ENCODE measurements at places on chromosomes 7 and 10.
A peak's percentile ranks its signal among the peaks of the same experiment; 100 is the strongest.

- DNase-seq, result no peak
These were observed 29.0 kb upstream of the ADAM12 start for GRCh38 chr10:126417220-126417825.

- DNase-seq, result no peak
These were observed 819 bp downstream of the TMED4 start for GRCh38 chr7:44580945-44581878.

GRCh38 chr7:31420948-31421347 lies 80.4 kb upstream of the NEUROD6 start:
- DNase-seq, result no peak

DNA sequence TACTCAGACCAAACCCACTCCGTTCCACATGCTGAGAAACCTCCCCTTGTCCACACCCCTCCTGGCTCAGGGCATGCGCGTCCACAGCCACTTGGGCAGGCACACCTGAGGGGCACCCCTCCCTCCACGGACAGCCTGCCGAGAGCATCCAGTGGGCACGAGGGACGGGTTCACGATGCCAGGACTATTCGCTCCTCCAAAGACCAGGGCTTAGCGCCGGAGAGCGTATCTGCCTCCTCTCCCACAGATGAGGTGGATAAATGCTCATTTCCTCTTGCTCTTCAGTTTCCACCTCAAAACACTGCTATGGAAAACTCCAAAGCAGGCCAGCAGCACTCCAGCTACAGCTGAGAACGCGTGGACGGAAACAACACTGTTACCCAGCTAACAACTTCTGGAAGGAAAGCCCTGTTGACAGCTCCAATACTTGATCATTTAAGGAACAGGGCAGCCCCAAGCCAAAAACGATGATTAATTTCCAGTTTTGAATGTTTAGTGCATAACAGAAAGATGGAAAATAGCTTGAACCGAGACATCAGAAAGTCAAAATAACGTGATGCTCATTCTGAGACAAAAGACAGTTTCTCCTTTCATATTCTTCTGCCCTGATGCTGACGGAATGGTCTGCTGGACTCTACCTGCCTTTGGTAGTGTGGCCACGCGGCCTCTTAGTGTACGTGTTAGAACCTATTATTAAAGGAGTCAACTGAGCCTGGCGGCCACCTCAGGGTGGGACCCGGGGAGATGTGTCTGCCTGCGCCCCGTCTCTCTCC lies 204.7 kb downstream of the DNAJB6 start:
- no peak for DNase-seq

- no peak for DNase-seq
These were observed 32.8 kb downstream of the SLC35G1 start for GRCh38 chr10:93926613-93927012.

GRCh38 chr7:159192725-159193453 lies 48.2 kb upstream of the VIPR2 start:
- DNase-seq, result no peak

DNA sequence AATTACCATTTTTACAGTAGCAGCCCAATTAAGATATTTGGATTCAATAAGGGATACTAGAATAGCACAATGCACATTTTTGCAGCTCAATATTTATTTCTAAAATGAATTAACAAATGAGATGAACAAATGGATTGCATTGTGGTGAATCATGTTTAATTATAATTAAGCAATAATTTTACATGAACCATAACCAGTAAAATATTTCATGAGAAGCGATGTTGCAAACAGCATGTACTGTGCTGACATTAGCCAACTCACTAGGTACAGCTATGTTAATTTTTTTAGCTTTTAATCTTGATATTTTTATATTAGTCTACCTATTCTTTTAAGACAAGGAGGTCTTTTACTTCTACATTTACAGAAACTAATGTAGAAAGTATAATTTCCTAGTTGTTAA lies 399.1 kb upstream of the AKR1E2 start:
- no peak for DNase-seq

DNA sequence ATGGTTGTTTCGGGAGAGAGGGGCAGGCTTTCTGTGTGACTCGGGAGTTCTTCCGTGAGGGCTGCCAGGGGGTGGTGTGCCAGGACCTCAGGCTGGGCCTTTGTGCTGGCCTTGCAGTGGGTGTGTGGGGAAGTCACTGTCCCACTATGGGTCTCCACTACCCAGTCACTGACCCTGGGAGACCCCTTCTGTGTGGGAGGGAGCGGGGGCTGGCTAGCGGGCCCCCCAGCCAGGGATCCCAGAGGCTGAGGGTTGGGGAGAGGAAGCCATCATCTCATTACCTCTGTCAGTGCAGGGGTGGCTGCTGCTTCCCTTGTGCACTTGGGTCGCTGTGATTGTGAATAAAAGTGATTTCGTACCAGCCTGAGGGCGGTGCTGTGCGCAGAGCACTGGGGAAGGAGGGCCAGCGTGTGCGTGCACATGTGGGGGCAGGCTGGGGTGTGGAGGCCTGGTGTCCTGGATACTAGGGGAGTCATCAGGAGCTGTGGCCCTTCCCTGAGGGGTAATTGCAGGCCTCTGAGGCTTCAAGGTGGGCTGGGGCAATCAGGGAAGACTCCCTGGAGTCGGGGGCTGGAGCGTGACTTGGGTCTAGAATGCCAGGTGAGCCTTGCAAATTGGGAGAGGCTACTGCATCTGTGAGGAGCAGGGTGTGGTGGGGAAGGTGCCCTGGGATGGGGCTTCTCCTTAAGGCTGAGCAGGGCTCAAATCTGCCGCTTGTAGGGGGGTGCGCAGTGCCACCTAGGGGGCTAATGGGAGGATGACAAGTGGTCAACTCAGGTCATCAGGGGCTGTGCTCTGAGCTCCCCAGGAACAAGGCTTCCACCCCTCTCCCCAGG lies 98.9 kb downstream of the NEURL1 start:
- no peak for DNase-seq

DNA sequence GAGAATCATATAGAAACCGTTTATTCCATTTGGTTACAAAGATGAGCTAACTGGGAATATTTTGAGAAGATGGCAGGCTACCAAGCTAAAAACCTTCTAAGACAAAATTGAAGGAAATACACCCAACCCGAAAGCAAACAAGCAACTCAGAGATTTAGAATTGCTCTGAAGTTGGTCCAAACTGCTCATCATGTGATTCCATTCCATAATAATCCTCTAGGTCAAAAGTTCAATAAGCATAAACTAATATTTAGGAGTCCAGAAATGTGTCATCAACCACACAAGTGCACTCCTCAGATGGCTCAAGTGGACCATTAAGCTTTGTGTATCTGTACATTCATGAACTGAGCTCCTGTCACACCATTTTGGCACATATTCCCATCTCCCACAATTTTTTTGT lies 28.7 kb downstream of the DGKI start:
- no peak for DNase-seq

- DNase-seq, result no peak
These were observed 13.4 kb upstream of the OR2A5 start for GRCh38 chr7:144035385-144035784.

- peak; percentile 82 for DNase-seq
These were observed 33.7 kb downstream of the ZMIZ1 start for GRCh38 chr10:79102498-79102874.

DNA sequence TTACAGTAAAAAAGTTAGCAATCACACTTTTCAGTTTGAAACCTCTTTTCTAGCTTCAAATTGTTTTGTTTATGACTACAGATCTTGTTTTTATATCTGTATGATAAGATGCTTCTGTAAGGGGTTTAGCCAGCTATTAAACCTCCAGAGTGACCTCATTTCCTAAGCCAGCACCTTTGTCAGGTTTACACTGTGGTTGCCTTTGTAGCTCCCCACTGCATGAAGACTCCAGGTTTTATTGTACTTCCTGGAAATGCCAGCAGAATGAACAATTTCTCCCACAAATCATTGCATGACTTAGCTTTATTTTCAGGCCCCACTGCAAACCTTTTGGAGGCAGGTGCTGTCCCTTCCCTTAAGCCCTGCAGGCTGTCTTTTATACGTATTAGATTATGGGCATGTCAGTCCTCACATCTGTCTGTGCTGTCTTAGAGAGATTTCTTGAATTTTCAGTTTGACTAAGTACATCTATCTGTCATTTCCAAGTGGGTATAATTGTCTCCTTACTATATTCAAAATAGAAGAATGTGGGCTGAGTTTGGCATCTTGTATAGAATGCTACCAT lies 8.2 kb upstream of the AGR3 start:
- DNase-seq, result no peak

DNA sequence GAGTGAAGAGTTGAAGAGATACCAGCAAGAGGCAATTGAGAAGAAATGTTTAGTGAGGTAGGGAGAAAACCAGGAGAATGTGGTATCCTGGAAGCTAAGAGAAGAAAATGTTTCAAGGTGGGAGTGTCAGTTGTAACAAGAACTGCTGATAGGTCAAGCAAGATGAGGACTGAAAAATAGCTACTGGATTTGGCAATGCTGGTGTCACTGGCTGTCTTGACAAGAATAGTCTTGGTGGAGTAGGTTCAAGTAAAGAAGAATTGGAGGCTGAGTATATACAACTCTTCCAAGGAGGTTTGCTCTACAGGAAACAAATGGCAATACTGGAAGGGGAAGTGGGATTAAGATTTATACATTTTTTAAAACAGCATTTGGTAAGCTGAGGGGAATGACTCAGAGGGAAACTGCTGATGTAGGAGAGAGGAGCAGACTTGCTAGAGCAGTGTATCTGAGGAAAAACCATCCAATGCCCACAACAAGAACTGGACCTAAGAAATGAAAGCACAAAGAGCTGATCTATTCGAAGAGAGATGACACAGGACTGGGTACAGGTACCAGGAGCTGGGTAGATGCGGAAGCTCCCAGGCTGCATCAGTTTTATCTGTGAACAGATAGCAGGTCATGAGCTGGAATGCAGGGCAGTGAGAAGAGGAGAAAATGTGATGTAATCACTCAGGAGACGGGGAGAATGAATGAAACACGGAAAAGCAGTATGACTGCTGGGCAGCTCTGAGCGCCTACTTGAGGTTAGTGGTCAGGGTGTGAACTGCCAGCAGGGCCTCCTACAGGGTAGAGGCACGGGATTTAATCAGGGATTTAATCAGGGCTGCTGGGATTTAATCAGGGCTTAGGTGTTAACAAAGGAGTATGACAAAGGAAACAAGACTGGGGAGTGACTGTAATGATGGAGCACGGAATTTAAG lies 34.5 kb downstream of the FAM25A start:
- DNase-seq, result no peak

- DNase-seq, result no peak
These were observed 1.6 kb downstream of the TCF7L2 start for GRCh38 chr10:112951359-112952281.

DNA sequence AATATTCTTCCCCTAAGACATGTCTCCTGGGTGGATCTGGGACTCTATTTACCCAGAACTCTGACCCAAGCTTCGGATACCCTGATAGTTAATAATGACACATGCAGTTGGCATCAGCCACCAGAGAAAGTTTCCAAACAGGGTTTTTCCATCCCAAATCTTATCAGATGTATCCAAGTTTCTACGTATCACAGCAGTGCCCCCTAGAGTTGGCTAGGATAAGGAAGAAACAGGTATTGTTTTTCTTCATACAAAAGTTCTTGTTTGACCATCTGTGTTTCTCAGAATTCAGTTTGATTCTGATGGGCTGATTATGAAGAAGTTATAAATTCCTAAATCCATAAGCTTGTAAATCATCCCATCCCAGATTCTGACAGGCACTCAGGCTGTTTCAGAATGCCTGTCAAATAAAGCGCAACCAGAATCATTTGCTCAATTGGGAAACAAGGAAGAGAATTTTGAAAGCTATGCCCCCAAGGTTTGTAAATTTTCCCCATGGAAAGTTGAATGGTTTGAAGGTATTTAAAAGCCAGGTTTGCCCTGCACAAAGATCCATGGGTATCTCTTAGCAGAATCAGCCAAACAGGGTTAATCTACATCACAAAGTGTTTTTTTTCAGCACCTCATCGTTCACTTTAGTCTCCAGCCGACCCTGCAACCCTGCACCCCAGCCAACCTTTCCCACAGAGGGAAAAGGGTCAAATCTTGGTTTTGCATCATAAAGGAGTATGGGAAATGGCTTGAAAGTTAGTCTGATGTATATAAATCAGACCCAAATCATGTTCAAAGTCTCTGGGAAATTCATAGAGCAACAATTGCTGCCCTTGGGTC lies 47.4 kb downstream of the NRAP start:
- DNase-seq, result no peak

GRCh38 chr7:11689096-11689495 lies 142.9 kb downstream of the THSD7A start:
- DNase-seq, result no peak

DNA sequence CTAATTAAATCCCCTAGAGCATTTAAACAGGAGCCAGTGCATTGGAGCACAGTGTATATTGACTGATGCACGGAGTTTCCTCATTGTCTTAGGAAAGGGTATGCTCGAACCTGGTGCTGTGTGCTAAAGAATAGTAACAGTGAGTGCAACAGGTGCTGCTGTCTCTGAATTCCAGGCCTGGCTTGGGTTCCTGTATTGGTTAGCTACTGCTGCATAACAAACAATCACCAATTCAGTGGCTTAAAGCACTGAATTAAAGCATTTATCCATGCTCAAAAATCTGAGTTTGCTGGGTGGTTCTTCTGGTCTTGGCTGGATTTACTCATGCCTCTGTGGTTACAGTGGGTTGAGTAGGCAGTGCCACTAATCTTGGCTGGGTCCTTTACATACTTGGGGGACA lies 1.8 kb upstream of the PNLIPRP1 start:
- DNase-seq, result no peak

DNA sequence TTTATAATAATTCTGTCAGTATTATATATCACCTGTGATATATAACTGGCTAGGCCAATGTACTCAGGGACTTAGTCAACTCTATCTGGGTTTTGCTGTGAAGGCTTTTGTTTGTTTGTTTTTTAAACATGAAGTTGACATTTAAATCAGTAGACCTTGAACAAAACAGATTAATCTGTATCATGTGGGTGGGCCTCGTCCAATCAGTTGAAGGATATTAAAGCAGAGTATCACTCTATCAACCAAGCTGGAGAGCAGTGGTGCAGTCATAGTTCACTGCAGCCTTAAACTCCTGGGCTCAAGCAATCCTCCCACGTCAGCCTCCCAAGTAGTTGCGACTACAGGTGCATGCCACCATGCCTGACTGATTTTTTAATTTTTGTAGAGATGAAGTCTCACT lies 870.2 kb downstream of the TYW1 start:
- no peak for DNase-seq

- no peak for DNase-seq
These were observed 30.4 kb downstream of the MYPN start for GRCh38 chr10:68139448-68140272.

- peak; percentile 0 for DNase-seq
These were observed 149.7 kb downstream of the LRRTM3 start for GRCh38 chr10:67075491-67075971.

GRCh38 chr7:17600340-17600752 lies 301.9 kb downstream of the AHR start:
- DNase-seq, result no peak

- DNase-seq, result no peak
These were observed 119.5 kb downstream of the APBB1IP start for GRCh38 chr10:26557641-26558014.

GRCh38 chr10:28111712-28112111 lies 112.8 kb upstream of the ODAD2 start:
- no peak for DNase-seq

DNA sequence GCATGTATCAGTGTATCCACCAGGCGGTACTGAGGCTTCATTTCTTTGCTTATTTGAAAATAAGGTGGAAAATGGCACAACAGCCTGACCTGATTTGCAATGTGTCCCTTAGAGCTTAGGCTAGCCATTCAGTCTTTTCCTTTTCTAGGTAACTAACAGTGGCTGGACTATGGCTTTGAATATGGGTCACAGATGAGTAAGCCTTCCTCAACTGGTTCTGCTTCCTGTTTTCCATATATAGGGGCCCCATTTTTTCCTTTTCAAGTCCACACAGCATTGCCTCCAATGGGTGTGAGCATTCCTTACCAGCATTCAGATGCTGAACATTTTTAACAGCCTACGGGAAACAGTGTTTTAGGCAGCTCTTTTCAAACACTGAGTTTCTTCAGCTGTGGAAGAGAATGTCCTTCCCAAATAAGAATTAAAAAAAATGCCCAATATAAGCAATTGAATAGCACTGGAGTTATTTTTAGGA lies 3.9 kb upstream of the ITGB1 start:
- DNase-seq, result no peak

Measured in NCI-H446 (cell line).